ENCODE measurements at places on chromosomes 5 and 9. TPM values are rescaled to one million over a fixed set of nuclear protein-coding genes. Genes with fewer than 3 reads are reported as not detected.

The C9orf153 gene
- 1.3 TPM for total RNA-seq

The OTP gene
- not detected for total RNA-seq

The UGCG gene
- 17.1 TPM for total RNA-seq

DNA sequence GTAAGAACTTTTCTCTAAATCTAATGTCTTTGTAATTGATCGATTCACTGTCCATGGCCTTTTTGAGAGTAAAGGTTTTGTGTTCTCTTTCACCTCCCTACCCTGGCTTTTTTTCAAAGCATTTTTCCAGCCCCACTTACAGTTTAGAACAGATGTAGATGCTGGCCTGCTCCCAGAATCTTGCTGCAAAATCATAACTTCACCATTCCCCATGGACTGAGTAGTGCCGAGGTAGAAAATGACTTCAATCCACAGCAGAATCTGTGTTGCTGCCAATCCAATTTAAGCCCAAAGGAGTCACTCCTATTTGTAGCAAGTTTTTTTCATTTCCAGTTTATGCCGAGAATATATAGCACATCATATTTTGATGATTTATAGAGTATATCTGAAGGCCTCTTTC is 46.5 kb upstream of the CEMIP2 start:
- no peak for DNase-seq

DNA sequence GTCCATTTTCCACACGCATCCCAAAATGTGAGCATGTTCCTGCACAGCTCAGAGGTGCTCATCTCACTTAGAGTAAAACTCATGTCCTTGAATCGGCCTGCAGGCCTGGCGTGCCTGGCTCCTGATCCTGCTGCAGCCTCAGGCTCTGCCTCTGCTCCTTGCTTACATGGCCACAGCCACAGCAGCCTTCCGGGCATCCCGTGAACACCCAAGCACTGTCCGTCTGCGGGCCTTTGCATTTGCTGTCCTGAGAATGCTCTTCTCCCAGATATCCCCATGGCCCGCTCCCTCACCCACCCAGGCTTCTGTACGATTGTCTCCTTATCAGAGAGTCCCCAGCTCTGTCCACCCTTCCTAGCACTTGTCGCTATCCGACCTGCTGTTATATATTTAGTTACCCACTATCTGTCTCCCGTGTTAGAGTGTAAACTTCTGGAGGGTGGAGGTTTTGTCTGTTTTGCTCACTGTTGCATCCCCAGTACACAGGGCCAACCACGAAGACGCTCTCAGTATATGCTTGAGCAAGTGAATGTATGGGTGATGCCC is 21.9 kb downstream of the FGF18 start:
- DNase-seq = no peak

DNA sequence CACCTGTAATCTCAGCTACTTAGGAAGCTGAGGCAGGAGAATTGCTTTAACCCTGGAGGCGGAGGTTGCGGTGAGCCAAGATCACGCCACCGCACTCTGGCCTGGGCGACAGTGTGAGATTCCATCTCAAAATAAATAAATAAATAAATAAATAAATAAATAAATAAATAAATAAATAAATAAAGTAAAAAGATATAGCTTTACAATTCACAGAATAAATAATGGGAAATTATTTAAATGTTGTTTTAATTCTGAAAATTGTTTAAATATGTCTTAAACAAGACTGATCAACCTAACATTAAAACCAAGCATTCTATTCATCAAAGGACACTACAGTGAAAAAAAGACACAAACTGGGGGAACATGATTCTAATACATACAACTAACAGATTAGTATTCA is 357.1 kb downstream of the CTNND2 start:
- no peak for DNase-seq

DNA sequence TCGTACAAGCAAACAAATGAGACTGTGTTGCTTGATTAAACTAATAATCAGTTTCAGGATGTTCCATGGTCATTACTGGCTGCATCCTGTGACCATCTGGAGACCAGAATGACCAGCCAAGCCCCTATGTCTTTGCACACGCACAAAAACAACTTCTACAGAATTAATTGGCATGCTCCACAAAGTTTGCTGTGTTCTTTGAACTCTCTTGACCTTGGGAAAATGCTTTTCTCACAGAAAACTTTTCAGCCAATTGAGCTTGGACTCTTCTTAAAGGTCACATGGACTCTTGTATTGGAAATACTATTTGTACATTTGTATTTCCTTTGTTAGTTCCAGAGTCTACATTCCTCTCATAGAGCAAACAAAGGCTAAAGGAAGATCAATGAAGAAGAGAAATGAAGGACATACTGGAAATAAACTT is 147.8 kb downstream of the ARRDC3 start:
- DNase-seq = no peak

GRCh38 chr5:158990979-158991775 is 108.5 kb downstream of the EBF1 start:
- no peak for DNase-seq

DNA sequence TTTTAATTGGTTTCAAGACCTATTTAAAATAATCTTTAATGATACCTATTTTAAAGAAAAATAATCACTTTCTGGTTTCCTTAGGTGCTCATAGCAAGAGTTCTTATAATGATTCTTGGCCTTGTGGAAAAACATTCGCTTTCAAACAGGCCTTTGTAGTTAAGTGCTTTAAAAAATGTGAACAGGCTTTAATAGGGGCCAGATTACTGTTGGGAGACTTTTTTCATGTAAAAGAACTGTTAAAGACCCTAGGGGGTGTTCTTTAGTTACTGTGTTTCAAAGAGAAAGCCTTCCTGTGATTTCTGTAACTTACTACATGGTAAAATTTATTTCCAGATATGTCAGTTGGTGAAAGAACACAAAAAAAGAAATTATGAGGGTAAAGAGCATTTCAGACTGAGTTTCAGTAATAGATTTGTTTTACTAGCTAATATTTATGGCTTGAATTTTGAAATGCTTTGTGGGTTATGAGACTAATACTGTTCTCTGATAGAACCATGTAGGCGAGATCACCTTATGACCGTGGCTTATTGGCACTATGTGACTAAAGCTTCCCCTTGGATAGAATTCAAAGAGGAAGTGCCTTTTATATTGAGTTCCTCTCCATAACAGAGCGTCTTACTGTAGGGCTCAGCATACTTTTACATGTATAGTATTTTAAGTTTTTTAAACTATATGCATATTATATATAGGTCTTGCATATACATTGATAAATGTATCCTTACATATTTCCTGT is 70.7 kb downstream of the CSNK1G3 start:
- DNase-seq = no peak

GRCh38 chr5:170143710-170144109 is 38.0 kb downstream of the FOXI1 start:
- no peak for DNase-seq

DNA sequence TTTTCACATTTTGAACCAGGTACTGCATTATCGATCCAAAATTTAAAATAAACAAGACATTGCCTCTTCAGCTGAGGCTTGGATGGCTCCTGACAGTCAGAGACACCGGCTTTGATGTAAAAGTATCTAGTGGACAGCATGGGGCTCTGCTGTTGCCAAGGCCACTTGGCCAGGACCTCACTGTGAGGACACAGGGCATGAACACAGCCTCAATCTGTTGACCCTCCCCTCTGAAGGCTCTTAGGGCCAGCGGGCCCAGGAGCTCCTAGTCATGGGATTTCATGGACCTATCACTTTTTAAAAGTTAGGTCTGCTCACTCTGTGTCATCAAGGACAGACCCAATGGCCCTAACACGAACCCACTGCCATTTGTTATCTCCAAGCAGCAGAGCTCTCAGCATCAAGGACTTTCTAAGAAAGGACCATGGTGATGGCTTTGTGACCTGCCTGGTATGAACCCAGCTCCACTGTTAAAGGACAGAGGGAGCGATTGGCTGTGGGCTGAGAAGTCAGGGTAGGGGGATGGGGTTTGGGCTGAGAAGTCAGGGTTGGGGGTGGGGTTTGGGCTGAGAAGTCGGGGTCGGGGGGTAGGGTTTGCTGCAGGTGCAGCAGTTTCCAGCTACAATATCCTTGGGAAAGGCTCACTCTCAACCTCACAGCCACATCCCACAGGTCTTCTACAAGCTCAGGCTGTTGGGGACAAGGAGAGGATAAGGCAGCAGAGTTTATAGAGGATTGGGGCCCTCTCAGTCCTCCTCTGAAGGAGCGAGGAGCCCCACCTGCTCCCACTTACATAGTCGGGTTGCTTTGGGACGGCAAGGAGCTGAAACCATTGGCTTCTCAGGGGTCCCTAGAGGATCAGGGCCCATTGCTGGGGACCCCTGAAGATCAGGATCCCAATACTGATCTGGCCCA is 146.8 kb downstream of the BARX1 start:
- DNase-seq = no peak

DNA sequence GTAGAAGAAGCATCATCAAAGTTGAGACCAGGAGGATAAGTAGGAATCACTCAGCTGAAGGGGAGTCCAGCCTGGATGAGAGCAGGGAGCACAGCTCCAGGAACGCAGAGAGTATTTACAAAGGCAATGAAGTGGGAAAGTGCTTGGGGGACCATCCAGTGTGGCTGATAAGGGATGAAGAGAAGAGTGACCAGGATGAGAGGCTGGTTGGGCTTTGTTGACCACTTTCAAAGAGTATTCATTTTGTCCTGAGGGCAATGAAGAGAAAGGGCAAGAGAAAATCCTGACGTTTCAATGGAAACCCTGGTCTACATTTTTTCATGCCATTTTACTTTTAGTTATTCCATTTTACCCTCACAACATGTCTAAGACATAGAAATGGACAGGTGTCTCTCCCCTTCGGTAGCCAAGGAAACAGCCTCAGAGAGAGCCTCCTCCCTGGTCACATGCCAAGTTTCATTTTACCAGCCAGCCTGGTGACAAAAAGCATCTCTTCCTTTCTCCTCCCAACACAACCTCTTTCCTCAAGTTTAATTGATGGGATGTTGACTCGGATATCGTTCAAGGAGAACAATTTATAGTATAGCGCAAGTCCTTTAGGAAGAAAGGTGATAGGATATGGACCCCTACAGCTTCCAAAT is 492.7 kb upstream of the CLINT1 start:
- DNase-seq = no peak

DNA sequence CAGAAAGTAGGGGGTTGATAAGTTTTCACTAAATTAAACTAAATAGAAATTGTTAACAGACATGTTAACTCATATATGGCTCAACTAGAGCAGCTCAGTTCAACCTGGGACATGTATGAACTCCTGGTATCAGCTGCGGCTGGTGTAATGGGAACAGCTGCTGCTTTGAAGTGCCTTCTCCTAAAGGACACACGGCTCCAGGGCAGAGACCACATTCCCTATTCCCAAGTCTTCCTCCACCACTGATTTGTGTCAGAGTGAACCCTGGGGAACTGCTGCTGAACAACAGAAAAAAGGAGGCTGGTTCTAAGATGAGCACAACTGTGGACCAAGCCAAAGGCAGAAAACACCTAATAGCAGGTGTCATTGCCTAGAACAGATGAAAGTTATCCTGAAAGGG is 71.1 kb downstream of the MAPKAP1 start:
- no peak for DNase-seq

DNA sequence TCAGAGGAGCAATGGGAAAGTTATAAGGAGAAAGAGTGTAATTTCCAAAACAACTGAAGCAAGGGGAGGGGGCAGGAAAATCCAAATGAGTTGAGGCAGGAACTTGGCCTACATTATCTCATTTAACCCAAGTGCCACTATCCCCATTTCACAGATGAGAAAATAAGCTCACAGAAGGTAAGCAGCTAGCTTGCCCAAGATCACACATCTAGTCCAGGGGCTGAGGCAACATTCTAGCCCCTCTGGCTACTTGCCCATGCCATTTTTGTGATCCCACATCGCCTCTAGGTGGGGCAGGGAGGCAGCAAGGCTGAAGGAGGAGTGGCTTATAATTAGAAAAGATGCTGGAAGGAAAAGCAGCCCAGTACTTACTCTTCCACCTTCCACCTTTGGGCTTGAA is 2.6 kb upstream of the PSIP1 start:
- no peak for DNase-seq

- DNase-seq = no peak
Measured at GRCh38 chr5:140049205-140049604, 6.1 kb upstream of the NRG2 start.

- no peak for DNase-seq
Measured at GRCh38 chr5:95081500-95081960, 203.4 kb downstream of the MCTP1 start.

DNA sequence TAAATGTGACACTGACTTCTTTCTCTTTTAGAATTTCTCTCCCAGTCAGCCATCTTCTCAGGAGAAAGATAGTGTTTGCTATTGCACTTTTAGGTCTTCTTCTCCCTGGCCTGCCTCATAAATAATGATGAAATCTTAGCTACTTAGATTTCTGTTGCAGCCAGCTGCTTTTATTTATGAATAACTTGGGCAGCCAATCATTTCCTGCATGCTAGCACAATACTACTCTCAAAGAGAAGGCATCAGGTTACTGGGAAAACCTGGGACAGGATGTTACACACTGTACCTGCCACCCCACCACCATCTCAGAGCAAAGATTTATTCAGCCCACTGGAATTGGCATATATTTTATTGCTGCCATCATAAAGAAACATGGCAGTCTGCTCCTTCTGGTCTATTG is 266.6 kb downstream of the PRELID2 start:
- DNase-seq = no peak

- DNase-seq = no peak
Measured at GRCh38 chr9:99023831-99024230, 80.1 kb downstream of the COL15A1 start.

DNA sequence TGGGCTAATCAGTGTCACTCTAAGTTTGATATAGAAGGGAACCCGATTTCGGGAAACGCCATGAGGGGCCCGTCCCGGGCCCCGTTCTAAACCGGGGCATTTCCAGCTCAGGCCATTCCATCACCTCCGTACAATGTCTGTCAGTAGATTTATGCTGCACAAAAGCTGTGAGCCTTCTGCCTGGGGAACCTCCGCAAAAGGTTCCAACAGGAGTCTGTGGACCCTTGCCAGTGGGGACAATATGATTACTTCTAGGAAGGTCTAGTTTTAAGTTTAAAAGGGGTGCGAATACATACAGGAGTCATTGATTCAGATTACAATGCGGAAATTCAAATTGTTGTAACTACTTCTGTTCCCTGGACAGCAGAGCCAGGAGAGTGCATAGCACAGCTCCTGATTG is 57.6 kb downstream of the RAPGEF1 start:
- no peak for DNase-seq

DNA sequence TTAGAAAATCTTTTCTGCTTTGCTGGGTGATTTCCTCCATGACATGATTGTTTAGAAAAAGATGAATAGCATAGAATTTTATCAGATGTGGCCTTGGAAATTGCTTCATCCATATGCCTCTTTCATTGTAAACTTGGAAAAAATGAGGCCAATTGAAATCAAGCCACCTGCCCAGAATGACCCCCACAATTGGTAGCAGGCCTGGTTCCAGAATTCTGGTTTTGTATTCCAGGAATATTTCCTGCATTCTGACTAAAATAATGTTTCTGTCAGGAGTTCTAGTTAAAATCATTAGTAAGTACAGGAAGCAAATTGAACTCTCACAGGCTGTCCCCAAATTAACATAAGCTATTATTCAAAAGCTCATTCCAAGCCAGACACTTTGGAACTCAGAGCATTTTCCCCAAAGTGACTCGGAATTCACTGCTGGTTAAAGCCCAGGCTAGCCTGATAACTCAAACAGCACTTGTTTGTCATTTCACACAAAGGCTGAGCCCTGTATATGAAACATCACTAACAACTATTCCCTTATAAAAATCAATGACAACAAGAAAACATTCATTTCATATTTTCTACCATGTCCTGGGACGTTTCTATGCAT is 75.1 kb upstream of the ADCY2 start:
- DNase-seq = no peak
